ENCODE measurements at places on chromosomes 4 and X.

DNA sequence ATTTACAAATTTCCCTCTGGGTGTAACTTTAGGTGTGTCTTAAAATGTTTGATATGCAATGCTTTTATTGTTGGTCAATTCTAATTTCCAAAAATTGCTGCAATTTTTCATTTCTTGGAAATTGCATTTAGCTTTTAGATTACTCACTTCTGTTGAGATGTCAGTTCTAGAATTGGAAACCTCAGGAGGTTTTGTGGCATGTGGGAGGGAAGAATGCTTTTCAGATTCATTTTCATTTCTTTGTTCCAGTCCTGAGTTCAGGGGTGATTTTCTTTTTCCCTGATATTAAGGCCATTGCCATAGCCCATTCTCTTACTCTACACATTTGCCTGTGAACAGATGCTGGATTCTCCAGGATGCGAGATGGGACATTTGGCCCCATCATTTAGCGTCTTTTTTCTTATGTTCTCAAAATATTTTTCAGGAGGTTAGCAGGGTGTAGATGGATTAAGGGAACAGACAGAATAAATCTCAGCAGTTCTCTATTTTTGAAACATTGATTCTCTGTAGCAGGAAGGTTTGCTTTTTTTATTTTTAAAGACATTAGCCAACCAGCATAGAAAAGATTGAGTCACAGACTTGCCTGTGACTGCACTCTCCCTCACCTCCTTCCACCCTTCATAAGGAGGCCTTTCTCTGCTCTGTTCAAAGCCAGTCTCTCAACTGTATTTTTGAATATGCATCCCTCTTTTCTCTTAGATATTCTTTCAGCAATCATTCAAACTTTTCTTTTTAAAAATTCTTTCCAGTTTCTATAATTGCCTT, 238.4 kb upstream of the ANXA3 start:
- DNase-seq: no peak

GRCh38 chr4:139469216-139469615, 15.3 kb downstream of the RAB33B start:
- DNase-seq: no peak

- no peak for DNase-seq
Observed at GRCh38 chr4:120525106-120525505, 397.4 kb downstream of the PRDM5 start.

GRCh38 chr4:186771624-186772023, 48.0 kb upstream of the FAT1 start:
- DNase-seq: no peak

- no peak for DNase-seq
Observed at GRCh38 chr4:13766761-13767540, 139.4 kb upstream of the BOD1L1 start.

DNA sequence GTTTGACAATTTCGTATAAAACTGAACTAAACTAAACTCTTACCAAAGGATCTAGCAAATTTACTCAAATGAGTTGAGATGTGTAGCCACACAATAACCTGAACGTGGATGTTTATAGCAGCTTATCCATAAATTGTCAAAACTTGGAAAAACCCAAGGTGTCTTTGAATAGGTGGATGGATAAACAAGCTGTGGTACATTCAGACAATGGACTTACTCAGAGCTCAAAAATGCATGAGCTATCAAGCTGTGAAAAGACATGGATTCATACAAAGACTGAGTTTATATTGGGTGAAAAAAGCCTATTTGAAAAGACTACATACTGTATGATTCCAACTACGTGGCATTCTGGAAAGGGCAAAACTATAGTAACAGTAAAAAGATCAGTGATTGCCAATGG, 69.5 kb downstream of the LARP1B start:
- no peak for DNase-seq

DNA sequence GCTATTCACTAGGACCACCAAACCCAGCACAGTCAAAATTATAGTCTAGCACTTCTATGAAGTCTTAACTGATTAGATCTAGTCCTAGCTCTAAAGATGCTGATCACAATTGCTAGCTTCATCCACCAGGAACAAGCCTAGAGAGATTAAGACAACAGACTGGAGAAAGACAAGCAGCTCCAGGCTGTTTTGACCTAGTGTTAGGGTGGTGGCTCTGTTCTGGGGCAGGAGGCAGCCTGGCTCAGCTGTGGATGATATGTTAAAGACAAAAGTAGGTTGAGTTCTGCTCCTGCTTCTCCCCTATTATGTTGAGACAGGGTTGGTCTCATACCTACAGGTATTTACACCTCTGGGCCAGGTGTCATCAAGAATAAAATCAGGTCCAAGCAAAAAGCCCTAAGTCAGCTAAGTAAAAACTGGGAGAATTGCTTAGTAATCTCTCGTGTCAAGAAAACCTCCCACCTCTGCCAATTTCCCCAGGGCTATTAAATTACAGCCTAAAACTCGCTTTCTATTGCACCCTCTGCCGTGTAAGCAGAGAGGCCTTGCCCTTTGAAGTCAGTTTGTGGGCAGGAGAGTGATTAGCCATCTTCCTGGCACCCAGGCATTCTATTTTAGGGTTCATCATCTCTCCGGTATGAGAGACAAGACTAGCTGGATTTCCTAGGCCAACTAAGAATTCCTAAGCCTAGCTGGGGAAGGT, 39.9 kb downstream of the RAB40AL start:
- no peak for DNase-seq

DNA sequence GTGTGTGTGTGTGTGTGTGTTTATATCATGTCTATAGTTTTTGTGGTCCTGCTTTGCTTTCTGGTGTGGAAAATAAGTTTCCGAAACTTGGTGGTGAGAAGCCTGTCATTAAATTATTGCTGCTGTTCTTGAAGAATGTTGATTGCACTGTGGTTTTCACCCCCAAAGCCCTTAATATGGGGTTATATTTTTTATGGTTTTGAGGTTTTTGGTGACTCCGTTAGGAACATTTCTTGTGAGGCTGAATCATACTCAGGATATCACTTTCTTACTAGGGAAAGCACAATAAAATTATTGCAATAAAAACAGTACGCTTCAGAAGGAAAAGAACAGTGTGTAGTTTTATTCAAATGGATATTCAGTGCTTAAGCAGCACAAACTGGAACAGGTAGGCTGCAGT, 539.1 kb upstream of the MAGEB18 start:
- no peak for DNase-seq

GRCh38 chr4:6925357-6925836, 15.8 kb downstream of the TBC1D14 start:
- DNase-seq: no peak

GRCh38 chrX:40733706-40734105, 1.6 kb downstream of the MED14 start:
- no peak for DNase-seq

DNA sequence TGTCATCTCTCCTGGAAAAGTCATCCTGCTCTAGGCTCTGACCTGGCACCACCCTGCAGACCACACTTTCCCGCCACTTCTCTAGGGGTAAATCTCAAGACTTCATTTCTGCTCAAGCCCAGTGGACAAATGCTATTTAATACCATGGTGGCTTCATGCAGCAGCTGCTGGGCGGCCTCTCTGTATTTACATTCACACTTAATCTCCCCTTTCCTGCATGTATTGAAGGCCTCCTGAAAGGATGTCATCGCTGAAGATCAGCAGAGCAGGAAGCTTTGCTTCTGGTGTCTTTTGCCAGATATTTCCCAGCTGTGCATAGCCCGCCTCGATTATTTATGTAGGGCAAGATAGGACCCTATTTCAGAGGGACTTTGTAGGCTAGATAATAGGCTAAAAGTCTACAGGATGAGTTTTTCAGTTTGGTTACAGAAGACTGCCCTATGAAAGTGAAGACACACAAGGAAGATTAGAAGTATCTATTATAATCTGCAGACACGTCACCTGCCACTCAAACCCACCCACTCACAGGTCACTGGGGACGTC, 17.2 kb downstream of the PROM1 start:
- DNase-seq: no peak

- DNase-seq: no peak
Observed at GRCh38 chrX:25017667-25018247, 2.0 kb upstream of the ARX start.

GRCh38 chr4:104616401-104616820, 121.7 kb upstream of the CXXC4 start:
- no peak for DNase-seq

DNA sequence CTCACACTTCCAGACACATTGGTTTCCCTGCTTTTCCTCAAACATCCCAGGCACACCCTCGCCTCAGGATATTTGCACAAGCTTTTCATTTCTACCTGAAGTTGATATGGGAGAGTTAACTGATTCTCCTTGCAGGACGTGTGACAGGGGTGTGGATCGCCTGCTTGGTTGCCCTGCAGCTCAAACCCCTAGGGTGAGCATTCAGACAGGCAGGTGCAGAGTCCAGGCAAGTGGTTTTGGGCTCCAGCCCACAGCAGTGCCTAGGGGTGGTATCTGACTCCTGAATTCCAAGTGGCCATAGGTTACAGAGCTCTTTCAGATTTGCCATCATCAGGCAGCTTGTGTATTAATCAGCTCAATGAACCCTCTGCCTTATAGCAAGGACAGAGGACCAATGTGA, 1104.2 kb upstream of the IGFBP7 start:
- no peak for DNase-seq

- no peak for DNase-seq
Observed at GRCh38 chrX:24332878-24333277, 19.0 kb upstream of the SUPT20HL2 start.

DNA sequence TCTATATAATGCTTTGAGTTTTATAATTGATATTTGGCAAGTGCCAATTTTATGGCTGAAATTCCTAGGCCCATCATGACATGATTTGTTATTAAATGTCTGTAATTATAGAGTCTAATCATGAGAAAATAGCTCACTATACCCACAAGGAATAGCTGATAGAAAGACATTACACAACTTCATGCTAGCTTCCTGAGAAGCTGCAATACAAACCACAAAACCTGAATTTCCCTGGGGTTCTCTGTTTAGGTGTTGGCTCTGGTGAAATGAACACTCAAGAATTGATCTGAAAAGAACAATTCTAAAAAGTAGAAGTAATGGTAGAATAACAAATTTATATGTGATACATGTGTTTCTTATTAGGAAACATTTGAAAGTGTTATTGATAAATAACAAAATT, 169.6 kb downstream of the GASK1B start:
- DNase-seq: no peak
